ENCODE measurements at places on chromosomes 2 and 18.

DNA sequence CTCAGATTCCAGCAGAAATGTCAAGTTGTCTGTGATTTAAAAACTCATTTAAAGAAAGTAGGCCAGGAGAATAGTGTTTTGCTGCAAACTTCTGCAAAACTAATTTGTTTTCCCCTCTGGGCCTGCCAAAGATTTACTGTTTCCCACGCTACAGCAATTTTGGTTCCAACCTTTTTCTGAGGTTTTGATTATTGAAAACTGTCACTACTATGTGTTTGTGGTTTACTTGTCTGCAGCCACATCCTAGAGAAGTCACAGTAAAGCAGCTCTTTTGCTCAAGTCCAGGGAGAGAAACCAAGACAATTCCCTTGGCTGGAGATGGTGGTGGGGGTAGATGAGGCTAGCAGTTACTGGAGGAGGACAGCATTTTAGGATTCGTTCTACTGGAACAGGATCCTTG is 12.8 kb downstream of the IL1R2 start:
- no peak for DNase-seq

- no peak for DNase-seq
Observed at GRCh38 chr2:67604360-67604759, 207.2 kb downstream of the ETAA1 start.

DNA sequence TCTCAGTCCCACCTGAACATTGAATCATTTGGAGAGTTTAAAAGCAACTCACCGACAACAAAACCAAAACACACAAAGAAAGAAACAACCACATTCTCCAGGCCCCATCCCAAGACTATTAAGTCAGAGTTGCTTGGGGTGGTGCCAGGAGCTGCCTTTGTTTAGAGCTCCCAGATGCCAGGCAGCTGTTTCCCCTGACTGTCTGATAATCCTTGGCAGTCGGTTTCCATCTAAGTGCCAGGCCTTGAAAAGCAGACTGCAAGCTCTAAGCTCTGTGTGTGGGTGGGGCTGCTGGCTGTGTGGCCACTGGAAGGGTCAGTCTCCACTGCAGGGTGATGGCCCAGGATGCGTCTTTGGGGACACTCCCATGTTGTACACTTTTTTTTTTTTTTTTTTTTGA is 255.3 kb upstream of the AGAP1 start:
- peak; percentile 39 for DNase-seq

DNA sequence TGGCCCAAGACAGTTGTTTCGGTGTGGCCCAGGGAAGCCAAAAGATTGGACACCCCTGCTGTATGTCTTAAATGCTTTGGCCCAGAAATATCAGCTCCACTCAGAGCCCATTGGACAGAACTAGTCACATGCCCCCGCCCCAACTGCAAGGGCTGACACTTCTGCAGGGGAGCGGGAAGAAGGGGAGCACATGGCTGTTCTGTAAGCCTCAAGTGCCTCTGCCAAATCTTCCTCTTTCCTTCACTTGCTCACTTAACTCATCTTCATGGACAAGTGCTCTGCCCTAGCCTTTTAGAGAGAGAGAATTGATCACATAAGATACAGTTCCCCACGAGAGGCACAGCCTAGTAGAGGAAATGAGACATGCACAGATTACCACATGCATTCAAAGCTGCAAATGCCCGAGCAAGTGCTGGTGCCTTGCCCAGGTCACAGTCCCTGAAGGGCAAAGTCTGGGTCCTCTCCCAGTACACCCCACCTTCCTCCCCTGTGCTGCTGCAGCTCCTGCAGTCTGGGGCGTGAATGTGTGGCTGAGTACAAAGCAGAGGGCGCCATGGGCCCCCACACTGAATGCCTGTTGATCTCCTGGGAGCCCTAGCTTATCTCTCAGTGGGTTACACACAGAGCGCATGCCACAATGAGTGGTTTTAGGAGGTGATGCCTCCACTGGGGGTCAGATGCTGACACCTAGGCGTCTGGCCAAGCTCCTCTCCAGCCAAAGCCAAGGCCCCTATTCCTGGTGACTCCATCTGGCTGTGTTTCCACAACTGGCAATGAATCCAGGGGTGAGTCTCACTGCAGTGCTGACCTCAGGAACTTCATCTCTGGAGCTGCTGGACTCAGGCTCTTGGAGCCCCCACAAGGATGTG is 135.3 kb downstream of the CTIF start:
- no peak for DNase-seq

Measured in spinal cord (tissue), 10 donors.